ENCODE measurements at places on chromosomes 6 and 20. TPM values are rescaled to one million over a fixed set of nuclear protein-coding genes. Genes with fewer than 3 reads are reported as not detected.

DNA sequence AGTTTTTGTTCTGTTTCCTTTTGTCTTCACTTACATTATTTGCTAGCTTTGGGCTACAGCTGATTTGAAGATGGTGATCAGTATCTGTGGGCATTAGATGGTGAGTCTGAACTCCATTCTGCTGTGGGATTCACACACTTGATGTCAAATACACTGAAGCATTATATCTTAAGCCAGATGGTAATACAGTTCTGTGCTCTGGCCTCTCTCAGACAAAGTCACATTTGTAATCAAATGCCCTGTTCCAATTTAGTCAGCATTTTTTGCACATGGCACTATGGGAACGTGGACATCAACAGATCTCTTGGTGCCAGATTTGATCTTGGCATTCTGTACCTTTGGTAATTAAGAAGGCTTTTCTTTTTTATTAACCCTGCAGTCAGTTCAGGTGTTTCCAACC is 56.0 kb downstream of the SASH1 start:
- no peak for DNase-seq

GRCh38 chr6:6583836-6584235 is 4.7 kb upstream of the LY86 start:
- DNase-seq = no peak

GRCh38 chr6:112237595-112237994 is 16.8 kb downstream of the LAMA4 start:
- no peak for DNase-seq

DNA sequence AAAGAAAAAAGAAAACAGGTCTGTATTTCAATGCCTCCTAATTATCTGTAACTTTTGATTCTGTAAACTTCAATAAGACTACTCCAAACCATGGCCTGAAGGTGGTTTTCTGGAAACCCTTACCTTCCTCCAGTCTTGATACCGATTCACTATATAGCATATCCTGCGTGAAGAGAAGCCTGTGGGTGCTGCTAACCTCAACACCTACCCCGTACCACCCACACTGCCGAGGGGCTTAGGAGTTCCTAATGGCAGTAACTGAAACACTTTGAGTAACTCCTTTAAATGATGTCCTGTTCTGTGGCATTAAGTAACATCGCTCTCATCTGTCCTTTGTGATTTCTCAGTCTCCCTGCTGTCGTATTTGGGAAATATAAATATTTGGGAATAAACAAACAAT is 104.5 kb upstream of the CARMIL1 start:
- DNase-seq = no peak

GRCh38 chr6:1987640-1988039 is 257.8 kb downstream of the GMDS start:
- DNase-seq = no peak

Gene ZNF334
- 0.57 TPM for total RNA-seq
